ENCODE measurements at places on chromosomes 5 and 9. TPM values are rescaled to one million over a fixed set of nuclear protein-coding genes. Genes with fewer than 3 reads are reported as not detected.

The TCF7 gene
- 2.8 TPM for total RNA-seq

The EPB41L4A gene
- 11.9 TPM for total RNA-seq

The EIF4E1B gene
- total RNA-seq: not detected

The GNA14 gene
- total RNA-seq: 4.4 TPM

The ABHD17B gene
- 16.0 TPM for total RNA-seq

The PCDHGB2 gene
- total RNA-seq: 5.9 TPM

The TRIM32 gene
- total RNA-seq: 14.1 TPM

The CSF2 gene
- total RNA-seq: not detected

The KIAA0825 gene
- total RNA-seq: 4.1 TPM

The TRIM7 gene
- 10.5 TPM for total RNA-seq

The IRX2 gene
- total RNA-seq: 0.62 TPM

The FOXI1 gene
- not detected for total RNA-seq

The EGR1 gene
- total RNA-seq: 16.2 TPM

The BTNL8 gene
- total RNA-seq: not detected

Measured in aortic smooth muscle cell (primary cell).